Activated CD4-positive, alpha-beta memory T cell treated with anti-CD3 and anti-CD28 coated beads, Interleukin-2, amount 10 ng/mL, durations not matched to agents 7 days and 5 days (primary cell): ENCODE measurements at places on chromosomes 1 and 21. TPM values are rescaled to one million over a fixed set of nuclear protein-coding genes. Genes with fewer than 3 reads are reported as not detected.

TCHHL1 gene
- not detected for total RNA-seq

SLC25A34 gene
- 1.4 TPM for total RNA-seq

PLA2G2D gene
- not detected for total RNA-seq

NES gene
- total RNA-seq: not detected
